ENCODE measurements at places on chromosomes 7 and 10. TPM values are rescaled to one million over a fixed set of nuclear protein-coding genes. Genes with fewer than 3 reads are reported as not detected.
A peak's percentile ranks its signal among the peaks of the same experiment; 100 is the strongest.

The CACNB2 gene
- 2.6 TPM for total RNA-seq

DNA sequence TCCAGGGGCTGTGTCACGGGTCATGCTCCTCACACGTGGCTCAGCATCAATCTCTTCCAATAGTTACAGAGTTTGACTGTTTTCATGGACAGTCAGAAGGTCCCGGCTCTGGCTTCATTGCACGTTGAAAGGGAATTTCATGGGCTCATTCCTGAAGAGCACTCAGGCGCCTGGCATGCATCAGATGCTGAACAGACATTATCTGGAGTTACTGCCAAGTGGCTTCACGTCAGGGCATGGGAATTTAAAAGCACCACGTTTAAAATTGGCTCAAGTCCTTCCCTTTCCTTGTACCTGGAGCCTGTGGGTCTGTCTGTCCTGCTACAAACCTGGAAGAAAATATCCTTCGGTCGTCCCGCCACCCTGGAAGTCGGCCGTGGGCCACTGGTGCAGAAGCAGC is 50.4 kb downstream of the CFAP46 start:
- no peak overlapping the region for H3K27ac ChIP-seq
- no peaks in the 10 kb centered on the region for H3K36me3 ChIP-seq
- H3K4me1 ChIP-seq = peaks cover 14% of the 10 kb centered on the region
- H3K4me3 ChIP-seq = peak overlapping the region; percentile 20
- no peak for DNase-seq
- no peaks in the 10 kb centered on the region for H3K27me3 ChIP-seq

DNA sequence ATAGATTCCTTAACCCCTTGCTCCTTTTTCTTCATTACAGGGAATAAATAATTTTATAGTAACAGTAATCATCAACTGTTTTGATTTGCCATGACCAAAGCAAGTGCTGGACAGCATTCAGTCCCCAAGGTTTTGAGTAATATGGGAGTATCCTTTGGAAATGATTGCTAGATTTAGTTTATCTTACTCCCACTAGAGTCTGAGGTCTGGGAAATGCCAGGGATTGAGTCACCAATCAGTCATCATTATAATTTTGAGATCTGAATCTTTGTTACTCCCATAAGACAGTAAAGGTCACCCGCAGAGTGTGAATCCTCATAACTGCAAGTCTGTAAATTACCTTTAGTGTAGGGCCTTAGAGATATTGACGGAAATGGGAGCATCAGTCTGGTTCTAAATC is 133.7 kb upstream of the SEMA3E start:
- no peak for DNase-seq
- H3K27me3 ChIP-seq = no peaks in the 10 kb centered on the region
- H3K36me3 ChIP-seq = no peaks in the 10 kb centered on the region
- no peaks in the 10 kb centered on the region for H3K4me1 ChIP-seq

The SPDYE11 gene
- total RNA-seq = not detected

DNA sequence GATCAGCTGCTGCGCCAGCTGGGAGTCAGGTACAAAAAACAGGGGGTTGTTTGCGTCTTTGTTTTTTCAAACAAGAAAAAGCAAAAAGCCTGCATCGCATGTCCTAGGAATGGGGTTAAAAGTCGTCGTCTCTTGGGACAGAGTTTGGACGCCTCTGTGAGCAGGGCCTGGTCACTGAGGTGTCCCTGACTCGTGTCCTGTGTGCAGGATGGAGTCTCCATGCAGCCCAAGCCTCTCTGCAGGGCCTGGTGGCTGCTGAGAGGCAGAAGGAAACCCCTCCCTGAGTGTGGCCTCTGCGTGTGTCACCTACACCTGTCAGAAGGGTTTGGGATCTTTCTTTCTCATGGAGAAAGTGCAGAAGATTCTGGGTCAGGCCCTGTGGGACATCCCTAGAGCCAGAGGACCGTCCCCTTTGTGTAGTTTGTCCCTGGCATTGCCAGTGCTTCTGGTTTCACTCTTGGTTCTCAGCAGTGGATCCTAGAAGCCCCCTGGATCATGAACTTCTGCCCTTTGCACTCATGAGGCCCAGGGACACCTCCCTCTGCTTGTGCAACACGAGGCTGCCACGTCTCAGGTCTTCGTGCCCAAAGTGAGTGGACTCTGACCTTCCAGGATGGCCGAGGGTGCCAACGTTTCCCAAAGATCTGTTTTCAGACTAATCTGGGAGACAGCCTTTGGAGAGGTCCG is 75.0 kb downstream of the PRKAG2 start:
- H3K4me3 ChIP-seq = no peak overlapping the region
- no peak for DNase-seq
- H3K27me3 ChIP-seq = no peaks in the 10 kb centered on the region
- no peak overlapping the region for H3K27ac ChIP-seq

- H3K36me3 ChIP-seq = peaks cover 10% of the 10 kb centered on the region
- H3K27me3 ChIP-seq = no peaks in the 10 kb centered on the region
- H3K27ac ChIP-seq = no peak overlapping the region
- DNase-seq = no peak
These were observed 53.6 kb downstream of the ATXN7L1 start for GRCh38 chr7:105822806-105823205.

- H3K4me1 ChIP-seq = peaks cover 7% of the 10 kb centered on the region
- DNase-seq = no peak
- peaks cover 2% of the 10 kb centered on the region for H3K36me3 ChIP-seq
- no peak overlapping the region for H3K27ac ChIP-seq
- no peaks in the 10 kb centered on the region for H3K27me3 ChIP-seq
These were observed 69.5 kb upstream of the CHST15 start for GRCh38 chr10:124162774-124163354.

GRCh38 chr7:37007691-37008090 is 283.4 kb upstream of the AOAH start:
- no peaks in the 10 kb centered on the region for H3K36me3 ChIP-seq
- no peak overlapping the region for H3K4me3 ChIP-seq
- H3K4me1 ChIP-seq = peaks cover 3% of the 10 kb centered on the region
- no peak for DNase-seq
- no peak overlapping the region for H3K27ac ChIP-seq
- no peaks in the 10 kb centered on the region for H3K27me3 ChIP-seq

The CACUL1 gene
- 38.5 TPM for total RNA-seq

- no peaks in the 10 kb centered on the region for H3K27me3 ChIP-seq
- no peak for DNase-seq
- no peak overlapping the region for H3K4me3 ChIP-seq
- no peaks in the 10 kb centered on the region for H3K36me3 ChIP-seq
These were observed 52.8 kb downstream of the ABLIM1 start for GRCh38 chr10:114605155-114605797.

DNA sequence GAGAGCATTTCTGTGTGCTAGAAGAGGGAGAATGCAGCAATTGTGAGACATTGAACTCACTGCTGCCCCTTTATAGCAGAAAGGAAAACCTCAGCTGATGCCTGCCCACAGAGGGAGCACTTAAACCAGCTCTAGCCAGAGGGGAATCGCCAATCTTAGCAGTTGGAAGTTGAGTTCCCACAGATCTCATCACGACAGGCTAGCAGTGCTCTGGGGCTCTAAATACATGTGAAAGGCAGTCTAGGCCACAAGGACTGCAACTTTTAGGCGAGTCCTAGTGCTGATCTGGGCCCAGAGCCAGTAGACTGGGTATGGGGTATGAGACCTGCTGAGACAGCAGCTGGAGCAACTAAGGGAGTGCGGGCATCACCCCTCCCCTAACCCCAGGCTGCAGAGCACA is 25.2 kb upstream of the PRR15 start:
- no peak overlapping the region for H3K27ac ChIP-seq
- 0 out of 3 replicates have a peak overlapping the region, but pooled peaks have one; percentile 41 for H3K4me3 ChIP-seq
- H3K36me3 ChIP-seq = peaks cover 9% of the 10 kb centered on the region
- no peaks in the 10 kb centered on the region for H3K4me1 ChIP-seq
- H3K27me3 ChIP-seq = no peaks in the 10 kb centered on the region
- DNase-seq = peak; percentile 61

DNA sequence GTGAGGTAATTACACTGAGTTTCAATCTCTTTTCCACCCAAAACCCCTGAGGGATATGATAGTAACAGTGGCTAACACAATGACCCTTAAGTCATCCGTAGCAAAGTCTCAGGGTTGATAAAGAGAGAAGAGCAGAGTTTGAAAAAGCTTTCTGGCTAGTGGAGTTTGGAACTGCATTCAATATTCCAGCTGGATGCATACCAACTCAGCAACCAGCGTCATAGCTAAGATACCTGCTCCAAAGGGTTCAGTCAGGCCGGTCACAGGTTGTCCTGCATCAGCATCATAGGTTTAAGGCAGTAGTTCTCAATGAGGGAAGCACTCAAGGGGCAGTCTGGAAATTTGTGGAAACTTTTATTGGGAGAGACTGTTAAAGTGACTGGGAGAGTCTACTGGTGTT is 93.5 kb downstream of the CNOT4 start:
- no peaks in the 10 kb centered on the region for H3K4me1 ChIP-seq
- no peaks in the 10 kb centered on the region for H3K27me3 ChIP-seq
- no peak for DNase-seq

- H3K27me3 ChIP-seq = no peaks in the 10 kb centered on the region
- H3K27ac ChIP-seq = no peak overlapping the region
- no peaks in the 10 kb centered on the region for H3K4me1 ChIP-seq
- no peak overlapping the region for H3K4me3 ChIP-seq
These were observed 616.4 kb upstream of the GHITM start for GRCh38 chr10:83522881-83523386.

The SFRP4 gene
- not detected for total RNA-seq

The SBDS gene
- 37.8 TPM for total RNA-seq
